ENCODE measurements at places on chromosomes 3 and 15.

GRCh38 chr3:173921732-173922131 is 524.2 kb downstream of the NLGN1 start:
- no peak for DNase-seq

- no peak for DNase-seq
Measured at GRCh38 chr15:66592505-66593218, 26.9 kb upstream of the LCTL start.

GRCh38 chr3:155663467-155664212 is 81.2 kb downstream of the PLCH1 start:
- DNase-seq = no peak

GRCh38 chr3:177811112-177811511 is 613.8 kb upstream of the TBL1XR1 start:
- no peak for DNase-seq

- DNase-seq = no peak
Measured at GRCh38 chr3:176969066-176969465, 228.2 kb downstream of the TBL1XR1 start.

DNA sequence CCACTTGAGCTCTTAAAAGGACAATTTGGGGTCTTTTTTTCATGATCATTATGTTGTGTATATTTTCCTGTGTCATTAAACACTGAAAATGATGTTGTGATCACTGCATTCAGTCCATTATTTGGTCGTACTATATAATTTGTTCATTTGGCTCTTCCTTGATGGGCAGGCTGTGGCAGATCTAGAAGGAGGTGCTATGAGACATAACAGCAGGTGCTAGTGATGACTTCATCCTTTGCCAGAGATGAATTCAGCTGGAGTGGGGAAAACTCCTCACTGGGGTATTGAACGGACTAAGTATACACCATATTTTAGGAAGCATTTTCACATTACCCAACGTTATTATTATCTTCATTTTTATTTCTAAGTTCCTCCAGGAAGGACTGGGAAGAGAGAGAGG is 12.0 kb downstream of the CMTM7 start:
- no peak for DNase-seq

All from activated CD4-positive, alpha-beta T cell treated with anti-CD3 and anti-CD28 coated beads, Interleukin-2, amount 10 ng/mL, durations not matched to agents 24 days and 14 days (primary cell).